ENCODE measurements at places on chromosomes 2 and 18.

- no peak for DNase-seq
Measured at GRCh38 chr2:119250718-119251290, 27.2 kb downstream of the STEAP3 start.

- DNase-seq: no peak
Measured at GRCh38 chr2:71589763-71590162, 136.4 kb downstream of the DYSF start.

- no peak for DNase-seq
Measured at GRCh38 chr2:9895669-9896590, 52.7 kb downstream of the TAF1B start.

DNA sequence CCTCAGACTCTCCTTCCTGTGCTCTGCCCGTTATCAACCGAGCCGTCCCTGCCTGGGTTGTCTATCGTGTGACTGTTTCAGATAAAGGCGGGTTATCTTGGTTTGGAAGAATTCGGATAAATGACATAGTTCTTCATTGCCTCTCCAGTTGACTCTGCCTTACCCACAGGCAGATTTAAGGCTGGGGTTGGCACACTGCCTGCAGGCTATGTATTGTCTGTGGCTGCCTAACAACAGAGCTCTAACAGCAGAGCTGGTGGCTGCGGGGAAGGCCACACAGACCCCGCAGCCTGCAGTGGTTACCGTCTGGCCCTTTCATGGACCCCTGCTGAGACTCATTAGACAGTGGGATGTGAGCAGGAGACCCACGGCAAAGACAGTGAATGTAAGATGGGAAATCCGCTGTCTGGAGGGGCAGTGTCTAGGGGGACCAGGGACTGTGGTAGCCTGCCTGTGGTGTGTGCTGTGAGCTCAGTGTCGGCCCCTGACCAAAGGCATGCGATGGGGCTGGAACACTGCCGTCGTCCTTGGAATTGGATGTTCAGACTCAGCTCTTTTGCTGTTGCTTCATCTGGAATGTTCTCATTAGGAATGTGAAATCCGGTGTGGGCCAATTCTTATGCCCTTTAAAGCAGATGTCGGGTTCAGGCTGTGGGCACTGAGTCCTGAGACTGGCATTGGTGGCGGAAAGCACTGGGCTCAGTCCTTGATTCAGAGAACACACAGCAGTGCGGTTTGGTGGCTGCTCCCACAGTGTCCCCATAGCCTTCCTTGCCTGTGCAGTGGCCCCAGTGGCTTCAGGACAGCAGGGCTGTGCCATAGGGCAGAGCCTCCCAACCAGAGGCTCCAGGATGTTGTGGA lies 44.5 kb downstream of the SH3RF3 start:
- DNase-seq: no peak

- DNase-seq: no peak
Measured at GRCh38 chr2:86072271-86072858, 33.3 kb downstream of the POLR1A start.

DNA sequence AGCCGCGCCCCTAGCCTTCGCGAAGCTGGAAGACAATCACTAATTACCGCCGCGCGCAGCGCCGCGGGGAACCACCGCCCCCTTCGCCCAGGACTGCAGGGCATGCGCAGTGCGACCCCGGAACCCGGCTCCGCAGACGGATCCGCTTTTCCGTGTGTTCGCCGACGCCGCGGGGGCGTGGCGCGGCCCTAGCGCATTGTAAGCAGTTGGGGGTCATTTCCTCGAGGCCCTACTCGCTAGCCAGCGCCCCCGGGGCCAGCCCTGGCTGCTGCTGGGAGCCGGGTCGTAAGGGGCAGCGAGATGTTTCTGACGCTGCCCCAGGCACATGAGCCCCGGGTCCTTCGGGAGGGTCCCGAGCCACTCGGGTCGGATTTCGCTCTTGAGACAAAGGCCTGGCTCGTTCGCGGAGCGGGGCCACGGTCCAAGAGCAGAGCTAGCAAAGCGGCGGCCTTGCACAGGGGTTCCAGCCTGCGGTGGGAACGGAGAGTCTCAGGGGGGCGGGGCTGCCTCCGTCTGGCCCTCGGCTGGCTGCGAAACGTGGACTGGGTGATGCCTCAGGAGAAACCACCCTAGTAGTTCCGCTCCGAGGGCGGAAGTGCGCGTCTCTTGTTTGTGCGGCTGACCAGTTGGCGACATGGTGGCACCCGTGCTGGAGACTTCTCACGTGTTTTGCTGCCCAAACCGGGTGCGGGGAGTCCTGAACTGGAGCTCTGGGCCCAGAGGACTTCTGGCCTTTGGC lies at the start of the genes ELP2 and SLC39A6:
Gene ELP2, plus strand, starts transcription at position 600 of the 739 bp plus-strand sequence. Its CDS starts 35 bp downstream, at position 635.
Gene SLC39A6, minus strand, starts transcription at position 41 of the 739 bp plus-strand sequence. CDS start 2,333 bp downstream, outside the sequence.
- DNase-seq: peak; percentile 96

DNA sequence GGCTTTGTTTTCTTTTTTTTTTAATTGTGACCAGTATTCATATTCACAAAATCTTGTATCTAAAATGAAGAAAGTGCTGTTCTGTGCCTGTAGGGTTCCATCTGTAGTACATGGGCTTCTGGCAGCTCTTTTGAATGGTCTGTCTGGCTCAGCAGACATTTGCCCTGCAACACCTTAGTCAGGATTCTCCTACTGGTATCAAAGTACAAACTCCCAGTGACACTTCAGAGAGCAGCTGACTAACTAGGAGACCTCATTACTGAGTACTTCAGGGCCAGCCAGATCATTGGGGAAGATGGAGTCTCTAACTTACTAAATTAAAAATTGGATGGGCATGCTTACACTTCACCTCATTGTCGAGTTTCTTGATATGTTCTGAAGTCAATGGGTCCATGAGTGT lies 39.7 kb downstream of the GRHL1 start:
- no peak for DNase-seq

GRCh38 chr18:44876755-44877154 lies 196.1 kb downstream of the SETBP1 start:
- no peak for DNase-seq

GRCh38 chr2:34666821-34667220 lies 1067.7 kb upstream of the FAM98A start:
- no peak for DNase-seq

- DNase-seq: no peak
Measured at GRCh38 chr18:63224630-63225029, 94.9 kb downstream of the BCL2 start.

DNA sequence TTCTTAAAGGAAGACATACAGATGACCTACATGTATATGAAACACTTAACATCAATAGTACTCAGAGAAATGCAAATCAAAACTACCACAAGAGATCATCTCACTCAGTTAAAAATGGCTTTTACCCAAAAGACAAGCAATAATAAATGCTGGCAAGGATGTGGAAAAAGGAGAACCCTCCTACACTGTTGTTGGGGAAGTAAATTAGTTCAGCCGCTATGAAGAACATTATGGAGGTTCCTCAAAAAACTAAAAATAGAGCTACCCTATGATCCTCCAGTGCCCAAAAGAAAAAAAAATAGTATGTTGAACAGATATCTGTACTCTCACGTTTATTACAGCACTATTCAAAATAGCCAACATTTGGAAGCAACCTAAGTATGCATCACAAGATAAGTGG lies 1579.4 kb upstream of the TMEFF2 start:
- DNase-seq: no peak

GRCh38 chr18:67783196-67783946 lies 266.9 kb upstream of the DSEL start:
- peak; percentile 79 for DNase-seq

GRCh38 chr2:105252271-105252670 lies 10.7 kb downstream of the GPR45 start:
- no peak for DNase-seq

Data from RKO (cell line).